ENCODE measurements at places on chromosomes 13 and 19.

GRCh38 chr19:805600-806550 lies 8.6 kb downstream of the PTBP1 start:
- no peak overlapping the region for H3K4me3 ChIP-seq
- H3K27me3 ChIP-seq: no peaks in the 10 kb centered on the region
- no peak overlapping the region for H3K27ac ChIP-seq
- H3K4me1 ChIP-seq: peaks cover 30% of the 10 kb centered on the region
- peaks cover 76% of the 10 kb centered on the region for H3K36me3 ChIP-seq

DNA sequence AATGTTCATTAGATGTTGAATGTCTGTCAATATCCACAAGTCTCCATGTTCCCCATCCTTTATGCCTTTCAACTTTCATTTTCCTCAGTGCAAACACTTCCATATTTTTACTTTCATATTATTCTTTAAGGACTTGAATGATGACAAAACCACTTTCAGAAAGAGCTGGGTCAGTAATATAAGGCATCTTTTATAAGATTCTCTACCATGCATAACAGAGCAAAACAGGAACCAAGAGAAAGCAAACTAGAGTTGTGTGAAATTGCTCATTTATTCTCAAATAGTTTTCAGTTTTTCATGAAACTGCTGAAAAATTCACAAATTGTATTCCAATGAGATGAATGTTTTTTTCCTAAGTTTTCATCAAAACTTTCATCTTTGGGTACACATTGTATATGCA lies 1247.6 kb downstream of the PCDH17 start:
- no peaks in the 10 kb centered on the region for H3K36me3 ChIP-seq
- H3K4me3 ChIP-seq: no peak overlapping the region
- H3K27me3 ChIP-seq: no peaks in the 10 kb centered on the region
- H3K27ac ChIP-seq: no peak overlapping the region
- no peak for DNase-seq
- H3K4me1 ChIP-seq: no peaks in the 10 kb centered on the region

GRCh38 chr19:38193445-38193844 lies 30.6 kb downstream of the DPF1 start:
- no peaks in the 10 kb centered on the region for H3K4me1 ChIP-seq
- H3K36me3 ChIP-seq: peaks cover 4% of the 10 kb centered on the region
- DNase-seq: no peak
- H3K27ac ChIP-seq: no peak overlapping the region
- H3K27me3 ChIP-seq: no peaks in the 10 kb centered on the region

GRCh38 chr19:1957562-1958248 lies 16.7 kb downstream of the CSNK1G2 start:
- DNase-seq: no peak
- H3K4me3 ChIP-seq: no peak overlapping the region
- H3K36me3 ChIP-seq: no peaks in the 10 kb centered on the region
- no peaks in the 10 kb centered on the region for H3K4me1 ChIP-seq
- no peaks in the 10 kb centered on the region for H3K27me3 ChIP-seq

DNA sequence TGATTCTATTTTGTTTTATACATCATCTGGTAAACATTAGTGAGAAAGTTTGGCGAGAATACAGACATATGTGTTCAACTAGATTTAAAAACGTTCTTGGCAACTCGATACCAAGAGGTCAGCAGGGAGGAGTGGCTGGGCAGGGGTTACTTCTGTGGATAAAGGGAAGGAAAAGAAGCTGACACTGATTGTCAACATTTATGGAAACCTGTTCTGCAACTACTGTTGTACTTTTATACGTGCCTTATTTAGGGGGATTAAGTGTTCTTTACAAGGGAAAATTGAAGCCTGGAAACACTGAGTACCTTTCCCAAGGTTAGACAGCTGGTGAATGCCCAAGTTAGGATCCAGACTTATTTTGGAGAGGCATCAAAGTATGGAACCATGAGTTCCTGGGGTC lies 65.0 kb downstream of the MTUS2 start:
- H3K4me1 ChIP-seq: no peaks in the 10 kb centered on the region
- no peak for DNase-seq
- H3K27ac ChIP-seq: no peak overlapping the region
- no peaks in the 10 kb centered on the region for H3K36me3 ChIP-seq

DNA sequence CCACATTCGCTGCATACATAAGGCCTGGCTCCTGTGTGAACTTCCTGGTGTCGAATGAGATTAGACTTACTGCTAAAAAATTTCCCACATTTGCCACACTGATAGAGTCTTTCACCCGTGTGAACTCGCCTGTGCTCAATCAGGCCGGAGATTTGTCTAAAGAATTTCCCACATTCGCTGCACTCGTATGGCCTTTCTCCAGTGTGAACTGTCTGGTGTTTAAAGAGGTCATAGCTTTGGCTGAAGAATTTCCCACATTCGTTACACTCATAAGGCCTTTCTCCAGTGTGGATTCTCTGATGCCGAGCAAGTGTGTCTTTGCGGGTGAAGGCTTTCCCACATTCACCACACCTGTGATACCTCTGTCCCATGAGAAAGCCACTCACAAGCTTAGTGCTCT lies 6.5 kb downstream of the ZNF671 start:
- H3K27me3 ChIP-seq: no peaks in the 10 kb centered on the region
- no peak for DNase-seq
- peaks cover 25% of the 10 kb centered on the region for H3K36me3 ChIP-seq
- no peak overlapping the region for H3K27ac ChIP-seq
- no peak overlapping the region for H3K4me3 ChIP-seq
- no peaks in the 10 kb centered on the region for H3K4me1 ChIP-seq

- H3K4me1 ChIP-seq: no peaks in the 10 kb centered on the region
- no peak overlapping the region for H3K4me3 ChIP-seq
- DNase-seq: no peak
- no peaks in the 10 kb centered on the region for H3K36me3 ChIP-seq
- H3K27ac ChIP-seq: no peak overlapping the region
Measured at GRCh38 chr19:40471111-40471510, 4.3 kb downstream of the SPTBN4 start.

DNA sequence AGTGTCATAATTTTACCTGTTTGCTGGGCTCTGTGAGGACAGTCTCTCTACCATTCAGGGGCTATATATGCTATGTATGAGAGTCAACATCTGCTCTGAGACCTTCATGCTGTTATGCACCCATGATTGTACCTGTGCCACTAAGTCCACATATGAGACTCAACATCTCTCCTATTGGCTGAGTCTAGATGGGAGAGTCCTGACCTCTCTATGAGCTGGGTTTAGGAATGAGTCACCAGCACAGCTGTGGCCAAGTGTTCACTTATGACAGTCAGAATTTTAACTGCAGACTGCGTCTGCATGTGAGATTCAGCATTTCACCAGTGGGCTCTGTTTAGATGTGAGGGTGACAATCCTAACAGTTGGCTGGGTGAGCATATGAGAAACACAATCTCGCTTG lies 49.5 kb downstream of the ZNF729 start:
- no peak overlapping the region for H3K27ac ChIP-seq
- no peaks in the 10 kb centered on the region for H3K27me3 ChIP-seq
- H3K4me1 ChIP-seq: no peaks in the 10 kb centered on the region

Data from sigmoid colon (tissue), 7 donors.